NCI-H187 (cell line): ENCODE measurements at places on chromosomes 1 and 21.

- DNase-seq = no peak
Measured at GRCh38 chr1:168504064-168504837, 39.5 kb downstream of the XCL2 start.

GRCh38 chr1:78255383-78255782 is 209.6 kb downstream of the GIPC2 start:
- DNase-seq = no peak

DNA sequence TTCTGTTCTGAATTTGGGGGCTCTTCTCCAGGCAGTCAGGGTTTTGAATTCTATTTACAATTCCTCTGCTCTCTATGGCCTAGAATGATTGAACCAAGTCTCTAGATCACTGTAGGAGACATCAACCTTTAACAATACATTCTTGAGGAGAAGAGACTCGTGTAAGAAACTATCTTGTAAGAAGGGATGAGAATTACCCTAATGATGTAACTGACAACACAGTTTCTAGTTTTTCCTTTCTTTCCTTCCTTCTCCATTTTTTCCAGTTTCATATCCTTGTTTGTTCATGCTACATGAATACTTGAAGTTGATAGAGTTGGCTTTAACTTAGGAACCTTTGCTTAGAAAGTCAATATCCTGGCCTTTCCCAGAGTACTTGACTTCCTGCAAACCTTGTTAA is 1.3 kb upstream of the ATP1A1 start:
- DNase-seq = no peak

GRCh38 chr1:31703431-31704270 is at the start of gene COL16A1:
TSS of gene COL16A1 (minus strand) at chr1:31704017. CDS start at chr1:31702193, 1,824 bp downstream.
- no peak for DNase-seq

DNA sequence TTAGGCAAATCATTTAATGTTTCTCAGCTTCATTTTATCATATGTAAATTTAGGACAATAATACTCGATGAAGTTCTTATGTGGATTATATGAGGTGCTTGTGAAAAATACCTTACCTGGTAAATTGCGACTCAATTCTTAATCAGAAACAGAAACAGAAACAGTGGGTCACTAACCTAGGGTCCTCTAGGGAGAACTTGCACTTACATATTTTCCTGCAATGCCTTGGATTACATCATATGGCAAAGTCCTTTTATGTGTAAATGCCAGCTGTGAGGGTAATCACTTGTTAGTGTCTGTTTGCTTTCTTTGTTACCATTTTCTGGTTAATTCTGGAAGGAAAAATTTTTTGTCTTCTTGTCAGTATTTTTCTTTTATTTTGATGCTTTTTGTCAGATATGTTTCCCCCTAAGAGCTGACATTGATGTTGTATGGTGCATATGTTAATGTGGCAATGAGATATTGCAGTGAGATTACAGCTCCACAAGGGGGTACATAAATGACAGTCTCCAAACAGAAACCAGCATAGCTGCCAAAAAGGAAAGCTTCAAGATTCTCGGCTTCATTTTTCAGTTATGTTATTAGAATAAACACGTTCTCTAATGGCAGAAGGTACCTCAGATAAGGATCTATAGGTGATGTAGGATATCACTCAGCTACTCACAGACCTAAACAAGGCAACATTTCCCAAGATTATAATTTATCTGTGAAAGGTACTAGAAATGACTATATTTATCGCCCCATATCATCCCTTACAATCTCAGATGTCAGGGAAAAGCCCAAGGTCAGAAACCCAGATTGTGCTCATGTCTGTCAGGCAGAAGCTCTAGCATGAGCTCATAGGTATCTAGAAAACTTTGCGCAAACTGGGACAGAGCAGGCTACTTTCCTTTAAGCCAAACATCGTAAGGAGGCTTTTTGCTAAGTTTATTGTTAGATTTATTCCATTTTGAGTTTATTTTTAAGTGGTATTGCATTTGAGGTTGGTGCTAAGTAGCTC is 119.9 kb downstream of the FASLG start:
- DNase-seq = no peak

GRCh38 chr1:37284053-37284452 is 190.3 kb upstream of the ZC3H12A start:
- DNase-seq = no peak

GRCh38 chr21:42012763-42013329 is 2.7 kb upstream of the ZBTB21 start:
- peak; percentile 55 for DNase-seq

DNA sequence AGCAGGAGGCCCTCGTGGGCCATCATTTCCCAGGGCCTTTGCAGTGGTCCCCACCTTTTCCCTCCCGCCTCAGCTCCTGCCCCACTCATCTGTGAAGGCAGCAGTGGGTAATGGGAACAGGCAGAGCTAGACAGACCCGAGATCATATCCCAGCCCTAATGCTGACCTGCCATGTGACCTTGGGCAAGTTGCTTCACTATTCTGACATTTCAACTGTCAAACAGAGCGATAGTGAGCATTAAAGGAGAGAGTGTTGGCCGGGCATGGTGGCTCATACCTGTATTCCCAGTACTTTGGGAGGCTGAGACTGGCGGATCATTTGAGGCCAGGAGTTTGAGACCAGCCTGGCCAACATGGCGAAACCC is 51.7 kb downstream of the RPS6KA1 start:
- DNase-seq = no peak

DNA sequence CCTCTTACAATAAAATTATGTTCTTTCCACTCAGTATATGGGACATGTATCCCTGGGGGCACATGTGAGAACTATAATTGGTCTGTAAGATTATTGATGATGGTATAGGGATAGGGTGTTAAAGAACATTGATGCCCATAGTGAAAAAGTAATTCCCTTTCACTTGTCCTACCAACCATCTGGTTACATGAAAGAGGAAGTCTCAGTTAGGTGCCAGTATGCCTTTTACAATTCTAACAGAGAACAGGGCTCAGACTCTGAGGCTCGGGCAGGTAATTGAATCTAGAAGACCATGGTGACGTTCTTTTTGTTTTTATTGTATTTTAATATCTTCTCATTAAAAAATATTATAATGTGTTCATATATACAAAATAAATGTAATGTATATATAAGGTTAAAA is 113.6 kb downstream of the FGGY start:
- DNase-seq = no peak

- DNase-seq = no peak
Measured at GRCh38 chr21:31282095-31282709, 61.9 kb downstream of the TIAM1 start.

GRCh38 chr1:171597203-171597602 is 24.8 kb upstream of the MYOCOS start:
- no peak for DNase-seq

DNA sequence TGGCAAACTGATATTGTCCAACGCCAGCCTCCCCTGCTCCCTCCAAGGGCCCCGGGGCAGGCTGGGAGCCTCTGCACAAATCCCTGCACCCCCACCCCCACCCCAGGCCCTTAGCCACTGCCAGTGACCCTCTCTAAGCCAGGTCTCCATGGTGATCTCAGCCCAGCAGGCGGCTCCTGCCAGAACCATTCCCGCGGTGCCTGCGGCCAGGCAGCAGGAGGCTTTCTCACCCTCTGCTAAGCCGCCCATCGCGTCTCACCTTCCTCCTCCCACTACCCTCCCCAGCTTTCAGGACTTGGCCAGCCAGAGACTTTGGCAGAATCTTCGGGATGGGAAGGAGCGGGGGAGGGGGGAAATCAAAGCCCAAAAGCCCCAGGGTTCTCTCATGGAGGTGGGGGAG is 46.8 kb upstream of the WASF2 start:
- DNase-seq = peak; percentile 37

DNA sequence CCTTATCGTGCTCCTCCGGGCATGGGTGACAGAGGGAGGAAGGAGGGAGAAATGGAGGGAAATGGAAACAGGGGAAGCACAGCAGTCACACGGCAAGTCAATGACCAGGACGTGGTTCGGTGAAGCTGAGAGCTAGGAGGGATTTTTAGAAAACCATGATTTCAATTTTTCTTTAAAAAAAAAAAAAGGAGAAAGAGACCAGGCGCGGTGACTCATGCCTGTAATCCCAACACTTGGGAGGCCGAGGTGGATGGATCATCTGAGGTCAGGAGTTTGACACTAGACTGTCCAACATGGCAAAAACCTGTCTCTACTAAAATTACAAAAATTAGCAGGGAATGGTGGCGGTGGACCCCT is 776 bp upstream of the TNFRSF9 start:
- DNase-seq = no peak

DNA sequence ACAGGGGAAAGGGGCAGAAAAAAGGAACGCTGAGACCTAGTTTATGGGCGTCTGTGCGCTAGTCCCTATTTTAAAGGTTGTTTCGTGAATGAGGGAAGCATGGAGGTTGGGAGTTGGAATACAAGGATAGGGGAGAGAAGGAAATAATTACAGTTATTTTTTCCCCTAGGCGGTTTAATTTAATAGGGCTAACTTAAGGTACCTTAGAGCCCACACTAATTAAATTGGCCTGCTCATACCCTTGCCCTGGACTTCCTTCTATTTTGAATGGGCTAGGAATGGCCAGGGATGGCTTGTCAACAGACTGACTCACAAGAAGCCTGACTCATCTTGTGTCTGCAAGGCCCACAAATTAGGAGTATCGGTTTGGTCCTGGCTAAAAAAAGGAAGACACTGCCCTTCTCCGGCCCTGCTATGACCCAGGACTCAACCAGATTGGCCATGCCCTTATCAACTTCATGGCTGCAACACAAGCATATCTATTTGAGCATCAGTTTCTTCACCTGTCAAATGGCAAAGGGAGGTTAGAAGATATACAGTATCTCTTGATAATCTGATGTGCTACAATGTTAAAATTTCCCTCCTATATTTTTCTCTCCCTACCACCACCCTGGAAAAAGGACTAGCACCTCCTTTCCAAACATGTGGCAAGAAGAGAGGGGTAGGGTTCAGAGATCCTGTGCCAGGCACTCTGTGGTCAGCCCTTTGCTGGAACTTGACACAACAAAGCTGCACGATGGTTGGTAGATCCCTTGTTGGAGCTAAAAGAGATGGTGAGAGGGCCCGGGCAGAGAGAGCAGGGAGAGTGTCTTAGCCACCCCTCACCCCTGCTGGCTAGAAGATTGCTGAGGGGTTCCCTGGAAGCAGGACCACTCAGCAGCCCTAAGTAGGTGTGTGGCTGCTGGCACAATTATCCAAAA is 2.2 kb upstream of the SSBP3 start:
- no peak for DNase-seq

GRCh38 chr1:172885971-172886370 is 164.8 kb downstream of the TNFSF18 start:
- DNase-seq = no peak

GRCh38 chr21:27817074-27817473 is 850.2 kb upstream of the ADAMTS5 start:
- no peak for DNase-seq

- no peak for DNase-seq
Measured at GRCh38 chr1:113217447-113218208, 144.6 kb downstream of the LRIG2 start.

DNA sequence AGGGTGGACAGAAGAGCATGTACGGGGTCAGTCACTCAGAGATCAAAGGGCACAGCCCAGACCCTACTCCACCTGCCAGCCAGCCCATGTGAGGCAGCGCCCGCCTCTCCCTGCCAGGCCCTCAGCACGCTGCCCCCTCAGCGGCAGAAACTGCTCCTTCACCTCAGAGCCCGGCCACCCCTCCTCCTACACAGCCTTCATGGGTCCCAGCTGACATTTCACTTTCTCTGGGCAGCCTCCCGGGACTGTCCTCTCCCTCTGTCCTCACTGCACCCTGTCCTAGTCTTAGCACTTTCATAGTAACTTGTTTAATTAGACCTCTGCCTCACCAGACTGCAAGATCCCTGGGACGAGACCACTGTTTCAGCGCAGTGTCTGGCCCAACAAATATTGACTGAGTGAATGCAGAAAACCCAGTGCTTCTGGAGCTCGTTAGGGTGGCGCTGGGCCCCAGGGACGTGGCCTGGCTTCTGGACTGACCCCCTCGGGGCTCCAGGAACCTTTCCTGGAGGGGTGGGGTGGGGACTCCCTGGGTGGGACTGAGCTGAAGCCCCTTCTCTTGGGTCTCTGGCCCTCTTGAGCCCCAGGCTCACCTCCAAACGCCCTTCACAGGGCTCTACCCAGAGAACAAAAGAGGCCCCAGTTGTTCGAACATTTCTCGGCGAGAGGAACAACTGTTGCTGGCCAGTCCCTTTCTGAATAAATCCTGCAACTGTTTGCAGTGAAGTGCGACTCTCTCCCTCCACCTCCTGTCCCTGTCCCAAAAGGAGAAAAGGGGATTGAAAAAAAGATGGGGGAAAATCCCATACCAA is 114.9 kb downstream of the CASZ1 start:
- DNase-seq = no peak

DNA sequence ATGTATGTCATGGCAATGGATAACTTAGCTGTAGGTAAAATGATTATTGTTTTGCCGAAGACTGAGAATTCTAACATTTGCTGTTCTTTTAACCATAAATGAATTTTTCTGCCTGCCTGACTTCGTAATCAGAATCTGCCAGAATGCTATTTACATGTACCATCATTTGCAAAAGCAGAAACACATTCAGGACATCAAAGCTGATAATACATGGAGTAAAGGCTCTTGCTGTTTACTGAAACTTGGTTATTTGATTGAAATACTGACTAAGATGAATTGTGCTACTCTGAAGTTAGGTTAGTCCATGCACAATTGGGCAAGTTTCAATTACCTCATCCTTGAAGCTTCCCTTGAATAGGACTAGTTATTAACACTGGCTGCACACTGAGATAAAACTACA is 293.8 kb downstream of the PLA2G4A start:
- no peak for DNase-seq

GRCh38 chr1:184116287-184116686 is 64.8 kb downstream of the TSEN15 start:
- no peak for DNase-seq

- no peak for DNase-seq
Measured at GRCh38 chr1:3564921-3565831, 46.1 kb downstream of the MEGF6 start.

GRCh38 chr1:3658231-3658615 is 5.9 kb downstream of the TP73 start:
- DNase-seq = no peak

- no peak for DNase-seq
Measured at GRCh38 chr21:27498025-27498424, 531.1 kb upstream of the ADAMTS5 start.

GRCh38 chr1:77605246-77606026 is 77.0 kb downstream of the ZZZ3 start:
- DNase-seq = no peak

- no peak for DNase-seq
Measured at GRCh38 chr21:31660591-31660990, 1.1 kb downstream of the SOD1 start.

- no peak for DNase-seq
Measured at GRCh38 chr1:204834336-204834735, 36.3 kb upstream of the NFASC start.

DNA sequence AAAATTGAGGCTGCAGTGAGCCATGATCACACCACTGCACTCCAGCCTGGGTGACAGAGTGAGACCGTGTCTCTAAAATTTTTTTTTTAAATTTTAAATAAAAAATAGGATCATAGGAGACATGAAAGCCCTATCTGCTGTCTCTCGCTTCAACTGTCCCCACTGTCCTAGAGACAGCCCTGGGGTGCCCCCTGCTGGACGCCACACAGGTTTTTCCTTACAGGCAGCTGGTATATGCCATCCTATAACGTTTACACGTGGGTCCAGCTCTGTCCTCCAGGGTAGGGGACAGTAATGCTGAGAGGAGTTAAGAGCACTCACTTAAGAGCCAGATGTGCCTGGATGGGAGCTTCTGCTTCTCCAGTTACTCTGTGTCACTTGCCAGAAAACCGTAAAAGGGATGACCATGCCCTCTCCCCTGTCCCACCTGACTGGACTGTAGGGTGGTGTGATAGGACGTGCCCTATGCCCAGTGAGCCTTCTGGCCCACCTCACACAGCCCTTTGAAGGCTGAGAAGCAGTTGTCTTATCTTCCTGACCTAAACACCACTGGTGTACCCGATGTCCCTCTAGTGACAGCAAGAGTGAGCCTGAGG is 8.5 kb downstream of the FBXO2 start:
- peak; percentile 43 for DNase-seq
